Stimulated activated CD4-positive, alpha-beta T cell treated with anti-CD3 and anti-CD28 coated beads, Interleukin-15, amount 100 ng/mL, for 1 hour (primary cell): ENCODE measurements at places on chromosomes 1 and 21.
A peak's percentile ranks its signal among the peaks of the same experiment; 100 is the strongest.

DNA sequence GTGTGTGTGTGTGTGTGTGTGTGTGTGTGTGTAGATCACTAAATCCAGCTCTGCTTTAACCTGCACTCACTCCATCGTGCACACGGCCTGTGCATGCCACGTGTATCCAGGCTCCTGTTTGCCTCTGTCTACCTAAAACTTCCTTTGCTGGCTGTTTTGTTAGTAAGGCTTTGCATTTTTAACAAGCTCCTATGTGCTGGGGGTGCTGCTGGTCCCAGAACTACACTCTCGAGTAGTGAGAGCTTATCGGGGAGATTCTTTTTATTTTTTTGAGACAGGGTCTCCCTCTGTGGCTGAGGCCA is 596 bp upstream of the TCEA3 start:
- no peak for DNase-seq

GRCh38 chr21:33452362-33452761 is 27.4 kb downstream of the TMEM50B start:
- no peak for DNase-seq

DNA sequence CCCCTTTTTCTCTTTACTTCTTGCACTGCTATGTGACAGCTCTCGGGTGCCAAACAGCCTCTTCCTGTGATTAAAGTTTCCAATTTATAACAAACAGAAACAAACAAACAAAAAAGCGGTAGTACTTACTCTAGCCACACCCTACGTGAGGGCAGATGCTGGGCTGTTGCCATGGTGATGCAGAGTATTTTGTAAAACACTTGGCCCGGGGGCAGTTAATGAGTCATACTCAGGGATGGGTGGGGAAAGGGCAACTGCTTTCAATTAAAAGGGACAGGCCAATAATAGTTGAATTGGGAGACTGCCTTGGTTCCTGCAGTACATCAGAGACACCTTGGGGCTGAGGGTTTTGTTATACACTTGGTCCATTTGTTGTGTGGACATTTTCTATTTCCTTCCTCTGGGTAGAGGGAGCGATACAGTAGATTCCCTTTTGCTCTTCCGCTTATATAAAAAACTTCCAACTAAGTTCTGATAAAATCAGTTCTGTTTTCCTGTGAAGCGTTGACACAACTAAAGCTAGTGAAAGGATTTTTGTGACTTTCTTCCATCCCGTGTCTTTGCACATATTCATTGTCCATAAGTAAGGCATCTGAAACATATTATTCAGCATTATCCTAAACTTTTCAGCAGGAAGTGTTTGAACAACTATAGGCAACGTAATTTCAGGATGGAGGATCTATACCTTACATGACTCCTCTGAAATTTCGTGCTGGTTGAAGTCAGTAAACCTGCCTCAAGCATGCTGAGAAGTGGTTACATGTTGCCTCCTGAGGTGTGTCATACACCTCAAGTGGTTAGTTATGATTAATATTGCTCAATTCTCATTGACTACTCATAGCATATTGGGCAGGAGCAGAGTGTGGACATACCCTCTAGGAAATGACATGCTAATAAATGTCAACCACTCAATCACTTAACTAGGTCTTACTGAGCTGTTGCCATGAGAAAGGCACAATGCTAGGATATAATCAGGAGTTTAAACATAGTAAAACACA is 36.7 kb upstream of the THEM4 start:
- peak; percentile 18 for DNase-seq

- no peak for DNase-seq
These were observed 30.0 kb downstream of the PODN start for GRCh38 chr1:53091841-53092645.

- DNase-seq = no peak
These were observed 17.6 kb upstream of the RGS1 start for GRCh38 chr1:192557841-192558595.

DNA sequence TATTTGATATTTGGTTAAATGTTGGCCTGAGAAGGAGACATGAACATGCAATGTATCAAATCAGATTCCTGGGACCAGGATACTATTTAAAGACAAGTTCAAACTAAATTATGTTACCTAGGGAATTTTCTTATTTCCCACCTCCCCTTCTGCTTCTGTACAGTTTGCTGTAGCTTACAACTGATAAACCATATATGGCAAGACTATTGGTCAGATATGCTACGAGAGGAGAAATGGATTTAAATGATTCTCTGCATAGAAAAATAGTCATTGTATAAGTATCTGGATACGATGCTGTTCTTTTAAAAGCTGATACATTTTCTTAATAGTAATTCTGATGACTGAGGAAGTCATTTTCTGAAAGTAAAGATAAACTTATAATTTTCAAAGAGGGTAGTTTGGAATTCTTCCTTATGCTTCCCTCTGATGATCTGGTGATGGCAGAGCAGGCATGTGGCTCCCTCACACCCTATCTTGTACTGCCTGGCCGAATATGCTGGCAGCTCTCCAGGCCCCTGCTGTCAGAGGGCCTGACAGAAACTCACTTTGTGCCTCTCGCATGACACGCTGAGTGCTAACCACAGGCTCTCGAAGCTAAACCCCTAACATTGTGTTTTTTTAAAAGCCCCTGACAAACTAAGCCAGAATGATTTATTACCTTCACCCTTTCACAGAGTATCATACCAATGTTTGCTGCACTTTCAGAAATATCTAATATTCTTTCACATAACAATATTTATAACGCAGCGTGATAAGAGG is 19.4 kb downstream of the RRP15 start:
- no peak for DNase-seq

DNA sequence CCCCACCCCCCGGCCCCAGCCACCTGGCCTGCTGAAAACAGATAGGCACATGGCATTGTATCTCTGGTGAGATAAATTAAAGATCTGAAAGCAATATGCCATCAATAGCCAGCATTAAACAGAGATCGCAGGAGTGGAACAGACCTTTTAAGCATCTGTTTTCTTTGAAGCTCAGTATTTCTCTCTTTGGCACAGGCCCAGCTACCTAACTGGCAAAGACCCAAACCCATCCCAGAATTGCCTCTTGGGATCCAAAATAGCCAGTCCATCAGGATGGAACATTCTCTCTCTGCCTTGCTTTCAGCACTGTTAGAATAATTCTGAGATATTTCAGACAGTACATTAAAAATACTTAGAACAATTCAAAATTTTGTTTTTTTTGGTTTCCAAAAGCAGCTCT is 46.0 kb downstream of the KCNJ6 start:
- no peak for DNase-seq

DNA sequence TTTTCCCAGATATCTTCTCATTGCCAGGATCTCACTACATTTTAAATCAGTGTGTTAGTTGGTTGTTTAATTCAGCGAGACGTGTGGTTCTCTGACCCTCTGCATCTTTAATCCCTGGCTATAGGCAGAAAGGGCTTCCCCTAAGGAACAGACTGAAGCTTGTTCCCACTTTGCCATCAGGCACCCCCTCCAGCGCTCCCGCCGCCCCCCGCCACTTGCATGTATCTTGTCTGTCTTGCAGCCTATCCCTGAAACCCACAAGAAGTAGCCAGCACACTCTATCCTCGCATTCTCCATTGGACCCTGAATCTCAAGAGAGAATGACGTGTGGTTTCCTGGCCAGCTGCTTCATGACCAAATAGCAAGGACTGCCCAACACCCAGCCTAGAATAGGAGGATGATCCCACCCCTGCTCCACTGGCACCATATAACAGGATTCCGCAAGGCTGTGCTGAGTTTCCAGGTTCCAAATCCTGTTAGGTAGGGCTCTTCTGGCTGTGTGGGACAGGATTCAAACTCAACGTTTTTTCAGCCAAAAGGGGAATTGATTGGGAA is 7.8 kb downstream of the CLDN19 start:
- DNase-seq = no peak

- no peak for DNase-seq
These were observed 14.3 kb downstream of the ECHDC2 start for GRCh38 chr1:52907068-52907811.

- no peak for DNase-seq
These were observed 40.4 kb downstream of the PCNX2 start for GRCh38 chr1:233255145-233255544.

DNA sequence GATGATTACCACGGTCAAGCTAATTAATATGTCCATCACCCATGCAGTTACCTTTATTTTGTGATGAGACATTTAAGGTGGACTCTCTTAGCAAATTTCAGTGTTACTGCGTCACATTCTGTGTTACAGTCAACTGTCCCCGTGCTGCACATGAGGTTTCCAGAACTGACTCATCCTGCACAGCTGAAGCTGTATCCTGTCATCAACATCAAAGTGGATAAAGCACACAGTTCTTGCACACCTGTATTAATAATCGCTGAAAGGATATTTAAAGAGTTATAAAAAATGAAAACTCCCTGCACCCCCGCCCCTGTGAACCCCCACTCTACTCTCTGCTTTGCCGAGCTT is 3.4 kb upstream of the KRTAP10-5 start:
- DNase-seq = no peak

GRCh38 chr1:27503844-27504587 is 14.0 kb upstream of the WASF2 start:
- no peak for DNase-seq

DNA sequence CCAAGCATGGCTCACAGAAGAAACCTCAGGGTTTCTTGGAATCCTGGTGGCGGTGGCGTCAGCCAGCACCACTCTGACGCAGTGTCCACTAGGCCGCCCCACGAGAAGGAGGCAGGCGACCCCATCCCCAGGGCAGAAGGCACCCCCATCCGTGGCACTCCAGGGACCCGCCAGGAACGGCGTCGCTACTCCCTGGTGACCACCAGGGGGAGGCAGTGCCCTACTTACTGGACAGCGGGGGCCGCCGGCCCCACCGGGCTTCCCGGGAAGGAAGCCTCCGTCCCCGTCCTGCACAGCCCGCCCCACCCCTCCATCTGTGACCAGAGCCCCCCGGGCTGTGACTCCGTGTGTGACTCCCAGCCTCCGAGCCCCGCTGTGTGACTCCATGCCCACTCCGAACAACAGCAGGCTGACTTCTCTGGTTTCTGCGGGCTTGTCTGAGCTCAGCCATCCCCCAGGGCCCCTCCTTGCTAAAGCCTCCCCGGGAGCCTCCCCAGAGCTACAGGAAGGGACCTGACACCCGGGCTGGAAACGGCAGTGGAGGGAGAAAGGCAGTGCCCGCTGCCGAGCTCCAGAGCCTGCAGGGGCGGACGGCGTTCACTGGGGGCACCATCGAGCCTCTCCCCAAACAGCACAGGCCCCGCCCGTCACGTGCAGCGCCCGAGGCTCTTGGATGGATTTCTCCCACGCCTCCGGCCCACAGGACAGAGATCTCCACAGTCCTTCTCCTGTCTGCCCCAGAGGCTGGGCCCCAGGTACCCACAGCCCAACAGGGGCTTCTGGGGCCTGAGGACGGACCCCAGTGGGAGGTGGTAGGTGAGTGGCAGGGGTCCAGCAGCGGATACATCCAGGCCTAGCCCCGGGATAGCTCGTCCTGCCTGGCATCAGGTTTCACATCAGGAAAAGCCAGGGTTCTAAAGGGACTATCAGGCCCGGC is 21.1 kb downstream of the KIF17 start:
- DNase-seq = peak; percentile 46

DNA sequence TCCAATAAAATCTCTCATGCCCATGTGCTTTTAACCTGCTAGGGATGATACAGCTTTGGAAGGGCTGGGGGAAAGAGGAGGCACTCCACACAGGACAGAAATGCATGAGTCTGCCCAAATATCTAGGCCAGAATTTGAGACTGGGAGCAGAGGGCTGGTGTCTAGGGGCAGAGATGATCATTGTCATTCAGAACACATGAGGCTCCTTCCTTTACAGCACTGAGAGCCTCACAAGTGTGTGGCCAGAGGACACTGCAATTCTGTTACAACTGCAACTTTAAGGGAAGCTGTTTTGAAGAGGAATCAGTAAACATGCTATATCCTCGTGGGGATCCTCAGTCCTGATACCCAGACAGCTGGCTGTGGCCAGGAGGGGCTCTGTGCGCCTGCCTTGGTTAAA is 541.3 kb downstream of the OMA1 start:
- no peak for DNase-seq

- peak; percentile 70 for DNase-seq
These were observed 1.7 kb downstream of the BEST4 start for GRCh38 chr1:44786138-44786840.

DNA sequence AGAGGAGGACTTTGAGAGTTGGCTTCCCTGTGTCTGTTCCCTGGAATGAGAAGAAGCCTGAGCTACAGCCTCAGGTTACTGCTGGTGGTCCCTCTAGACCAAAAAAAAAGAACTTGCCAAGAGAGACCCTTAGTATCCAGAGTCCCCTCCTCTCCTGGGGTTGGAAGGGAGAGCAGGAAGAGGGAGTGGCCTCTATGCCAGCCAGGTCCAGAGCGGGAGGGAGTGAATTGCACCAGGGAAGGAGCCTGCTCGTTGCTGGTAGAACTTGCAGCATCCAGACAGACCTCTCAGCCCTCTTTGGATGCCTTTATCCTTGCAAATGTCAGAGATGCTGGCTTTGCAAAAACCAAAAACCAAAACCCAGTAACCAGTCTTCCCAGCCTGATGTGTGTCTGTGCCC is 491.3 kb upstream of the VAMP3 start:
- DNase-seq = no peak

DNA sequence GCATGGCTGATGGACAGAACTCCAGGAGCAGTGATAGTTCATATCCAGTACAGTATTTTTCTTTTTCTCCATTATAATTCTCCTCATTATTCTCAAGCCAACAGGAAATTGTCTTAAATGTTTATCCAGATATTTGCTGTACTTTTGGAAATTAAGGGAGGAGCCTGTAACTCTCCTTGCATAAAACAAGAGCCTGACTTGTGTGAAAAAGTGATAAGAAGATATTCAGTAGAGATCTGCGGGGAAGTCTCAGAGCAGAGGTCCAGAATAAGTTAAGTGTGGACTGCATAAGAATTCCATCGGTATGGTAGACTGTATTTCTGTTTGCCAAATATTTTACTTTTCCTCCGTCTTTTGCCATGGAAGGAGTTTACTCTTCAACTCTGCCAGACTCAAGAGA is 70.2 kb downstream of the BACH1 start:
- DNase-seq = no peak

DNA sequence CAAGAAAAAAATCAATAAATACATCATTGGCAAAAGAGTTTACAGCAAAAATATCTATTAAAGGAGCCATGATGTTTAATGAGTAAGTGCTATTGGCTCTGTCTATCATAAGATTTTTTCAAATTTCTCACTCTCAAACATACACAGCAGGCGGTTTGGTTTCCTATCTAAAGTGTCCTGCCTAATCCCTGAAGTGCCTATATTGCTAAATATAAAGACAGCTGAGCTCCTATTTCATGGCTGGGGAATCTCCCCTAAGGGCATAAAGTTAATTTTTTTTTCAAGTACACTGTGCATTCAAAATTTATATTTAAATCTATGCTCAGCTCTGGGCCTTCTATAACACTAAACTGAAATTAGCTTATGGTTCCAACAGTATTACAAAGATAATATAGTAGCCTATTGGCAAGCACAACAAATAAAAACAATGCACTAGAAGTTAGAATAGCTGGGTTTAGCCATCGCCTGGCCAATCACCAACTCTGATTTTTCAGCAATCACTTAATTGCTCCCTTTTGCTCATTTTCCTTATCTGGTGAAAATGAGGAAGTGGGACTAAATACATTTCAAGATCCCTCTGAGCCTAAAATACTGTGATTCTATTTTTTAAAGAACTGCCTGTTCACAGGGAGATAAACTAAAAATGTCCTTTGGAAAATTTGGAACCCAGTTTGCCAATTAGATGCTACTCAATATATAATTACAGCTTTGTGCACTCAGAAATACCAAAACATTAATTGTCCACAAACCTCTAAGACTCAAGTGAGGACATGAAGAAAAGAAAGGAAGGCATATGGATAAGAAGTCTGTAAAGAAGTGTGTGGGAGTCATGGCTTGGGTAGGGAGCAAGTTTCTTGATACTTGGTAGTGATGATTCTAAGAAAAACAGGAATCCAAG is 62.5 kb downstream of the WDR64 start:
- DNase-seq = no peak

GRCh38 chr1:226915672-226915995 is 24.5 kb upstream of the COQ8A start:
- no peak for DNase-seq
